Spinal cord (tissue), 10 donors: ENCODE measurements at places on chromosomes 1 and 21. TPM values are rescaled to one million over a fixed set of nuclear protein-coding genes. Genes with fewer than 3 reads are reported as not detected.

Gene ZNF648
- 0.32 TPM for polyA plus RNA-seq

Gene ZNF593OS
- polyA plus RNA-seq = 2.3 TPM

Gene LEMD1
- 4.3 TPM for polyA plus RNA-seq

Gene TOR1AIP2
- 34.4 TPM for polyA plus RNA-seq

Gene USP33
- polyA plus RNA-seq = 97.2 TPM
